ENCODE measurements at places on chromosomes 13 and 19.

DNA sequence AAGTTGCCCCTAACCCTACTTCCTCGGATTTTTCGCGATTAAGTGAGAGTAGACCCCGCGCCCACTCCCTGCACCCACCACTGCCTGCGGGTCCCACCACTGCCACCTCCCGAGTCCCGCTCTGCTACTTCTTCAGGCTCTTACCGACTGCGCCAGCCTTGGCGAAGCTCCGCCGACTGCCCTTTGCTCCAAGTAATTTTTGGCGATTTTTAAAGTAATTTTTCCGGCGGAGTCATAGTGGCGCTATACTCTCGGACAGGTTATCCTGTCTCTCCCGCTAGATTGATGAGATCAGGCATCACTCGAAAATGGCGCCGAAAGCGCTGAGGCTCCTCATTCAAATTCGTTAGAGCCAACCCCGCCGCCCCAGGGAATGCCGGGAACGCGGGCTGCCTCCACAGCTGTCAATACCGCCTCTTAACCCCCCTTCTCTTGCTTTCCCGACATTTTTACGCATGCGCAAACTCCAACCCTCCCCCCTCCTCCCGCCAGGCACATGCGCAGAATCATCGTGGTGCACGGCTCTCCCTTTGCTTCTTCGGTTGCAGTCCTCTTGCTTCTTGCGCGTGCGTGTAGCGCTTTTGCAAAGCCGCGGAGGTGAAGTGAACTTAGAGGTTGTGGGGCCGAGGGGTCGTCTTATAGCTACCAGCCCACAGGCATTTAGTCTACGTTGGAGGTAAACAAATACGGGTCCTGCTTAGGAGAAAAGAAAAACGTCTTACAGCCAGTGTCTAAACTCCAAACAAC, 66.6 kb downstream of the KCNRG start:
- DNase-seq = peak; percentile 99

GRCh38 chr13:35496006-35496405, 19.5 kb upstream of the MAB21L1 start:
- no peak for DNase-seq

- peak; percentile 80 for DNase-seq
Measured at GRCh38 chr13:110250258-110250891, 56.6 kb downstream of the COL4A1 start.

DNA sequence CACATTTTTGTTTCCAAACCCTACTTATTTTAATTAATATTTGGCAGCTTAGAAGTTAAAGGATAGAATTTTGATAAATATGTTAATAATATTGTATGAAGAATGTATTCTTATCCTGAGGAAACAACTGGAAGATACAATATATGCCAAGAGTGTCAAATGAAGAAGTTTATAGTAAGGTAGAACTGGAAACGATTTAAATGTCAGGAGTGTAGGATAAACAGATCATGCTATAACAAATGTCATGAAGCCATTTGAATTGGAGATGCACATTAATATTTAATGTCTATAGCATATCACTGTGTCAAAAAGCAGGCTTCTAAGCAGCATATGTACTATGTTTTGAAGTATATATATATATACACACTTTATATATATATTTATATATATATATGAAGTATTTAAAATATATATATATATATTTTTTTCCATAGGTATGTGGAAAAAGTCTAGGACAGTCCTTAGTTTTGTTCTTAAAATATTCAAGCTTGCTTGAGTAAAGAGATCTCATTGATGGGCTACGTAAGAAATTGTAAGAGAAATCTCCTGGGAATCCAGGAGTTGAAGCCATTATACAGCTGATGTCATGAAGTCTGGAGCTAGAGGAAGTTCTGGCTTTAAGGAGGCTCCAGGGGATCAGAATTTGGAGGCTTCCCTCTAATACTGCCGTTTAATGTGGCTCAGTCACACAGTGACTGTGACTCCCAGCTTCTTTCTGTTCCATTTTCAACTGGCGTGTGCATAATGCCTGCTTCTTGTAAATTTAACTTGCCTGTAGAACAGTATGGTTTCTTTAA, 79.9 kb upstream of the MYCBP2 start:
- no peak for DNase-seq

DNA sequence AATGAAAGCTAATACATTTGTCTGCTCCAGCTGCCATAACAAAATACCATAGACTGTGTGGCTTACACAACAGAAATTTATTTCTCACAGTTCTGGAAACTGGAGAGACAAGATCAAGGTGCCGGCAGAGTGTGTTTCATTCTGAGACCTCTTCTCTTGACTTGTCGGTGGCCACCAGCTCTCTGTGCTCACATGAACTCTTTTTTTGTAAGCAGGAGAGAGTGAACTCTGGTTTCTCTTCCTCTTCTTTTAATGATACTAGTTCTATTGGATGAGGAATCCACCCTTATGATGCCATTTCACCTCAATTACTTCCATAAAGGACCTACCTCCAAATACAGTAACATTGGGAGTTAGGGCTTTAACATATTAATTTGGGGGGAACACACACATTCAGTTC, 11.7 kb downstream of the KCTD12 start:
- DNase-seq = no peak

GRCh38 chr19:5485286-5485636, 30.0 kb downstream of the ZNRF4 start:
- no peak for DNase-seq

GRCh38 chr19:55535173-55535964, 1.6 kb downstream of the SBK2 start:
- no peak for DNase-seq

- no peak for DNase-seq
Measured at GRCh38 chr19:29809795-29810503, 1.8 kb upstream of the CCNE1 start.

GRCh38 chr13:24123761-24124160, 36.8 kb upstream of the SPATA13 start:
- DNase-seq = no peak

GRCh38 chr13:63345835-63346234, 1930.2 kb upstream of the PCDH20 start:
- DNase-seq = no peak

DNA sequence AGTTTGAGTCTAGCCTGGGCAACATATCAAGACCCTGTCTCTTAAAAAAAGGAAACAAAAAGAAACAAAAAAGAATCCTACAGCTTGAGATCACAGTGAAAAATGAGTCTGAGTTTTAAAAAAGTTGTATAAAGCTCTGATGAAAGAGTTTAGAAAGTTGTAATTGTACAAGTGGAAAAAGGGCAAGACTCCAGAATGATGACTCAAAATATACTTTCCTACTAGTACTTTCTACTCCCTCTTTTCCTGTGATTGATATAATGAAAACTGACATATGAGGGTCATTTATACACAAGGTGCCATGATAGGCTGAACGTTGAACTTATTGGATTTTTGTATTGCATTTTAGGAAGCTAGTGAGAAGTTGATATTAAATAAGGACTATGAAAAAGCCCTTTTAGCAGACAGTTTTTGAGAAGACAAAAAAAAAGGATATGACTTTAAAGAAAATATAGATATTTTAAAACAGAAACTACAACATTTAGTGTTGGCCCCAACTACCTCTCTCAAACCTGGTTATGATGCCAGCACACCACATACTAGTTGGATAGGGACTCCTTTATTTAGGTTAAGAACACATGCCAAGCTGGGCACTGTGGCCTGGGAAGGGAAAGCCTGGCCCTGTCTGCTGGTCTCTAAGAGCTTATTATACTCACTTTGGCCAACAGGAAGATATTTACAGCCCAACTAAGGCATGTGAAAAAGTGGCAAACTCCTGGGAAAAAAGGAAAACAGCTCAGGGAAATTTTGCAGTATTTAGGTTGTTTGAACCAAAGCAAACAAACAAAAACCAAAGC, 116.6 kb downstream of the KL start:
- DNase-seq = peak; percentile 51

- DNase-seq = no peak
Measured at GRCh38 chr13:28041501-28041900, 53.0 kb upstream of the URAD start.

GRCh38 chr19:34393031-34393430, 11.2 kb upstream of the PDCD2L start:
- DNase-seq = no peak

DNA sequence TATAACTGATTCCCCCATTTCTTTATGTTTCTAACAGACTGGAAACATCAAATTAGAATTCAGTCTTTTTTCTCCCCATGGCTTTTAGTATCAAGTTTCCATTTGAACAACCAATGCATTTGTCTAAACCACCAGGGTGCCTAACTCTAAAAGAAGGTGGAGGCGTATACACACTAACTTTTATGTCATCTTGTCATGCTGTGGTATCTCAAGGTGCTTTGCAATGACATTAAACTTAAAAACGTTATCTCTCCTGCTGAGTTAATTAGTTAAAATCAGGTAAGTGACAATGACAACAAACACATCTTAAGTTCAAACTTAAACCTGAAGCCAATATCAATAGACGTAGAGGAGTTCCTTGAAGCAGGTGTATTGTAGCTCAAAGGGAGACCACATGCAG, 1001.7 kb downstream of the PCDH17 start:
- no peak for DNase-seq

- no peak for DNase-seq
Measured at GRCh38 chr13:98239162-98240076, 62.4 kb upstream of the RNF113B start.

DNA sequence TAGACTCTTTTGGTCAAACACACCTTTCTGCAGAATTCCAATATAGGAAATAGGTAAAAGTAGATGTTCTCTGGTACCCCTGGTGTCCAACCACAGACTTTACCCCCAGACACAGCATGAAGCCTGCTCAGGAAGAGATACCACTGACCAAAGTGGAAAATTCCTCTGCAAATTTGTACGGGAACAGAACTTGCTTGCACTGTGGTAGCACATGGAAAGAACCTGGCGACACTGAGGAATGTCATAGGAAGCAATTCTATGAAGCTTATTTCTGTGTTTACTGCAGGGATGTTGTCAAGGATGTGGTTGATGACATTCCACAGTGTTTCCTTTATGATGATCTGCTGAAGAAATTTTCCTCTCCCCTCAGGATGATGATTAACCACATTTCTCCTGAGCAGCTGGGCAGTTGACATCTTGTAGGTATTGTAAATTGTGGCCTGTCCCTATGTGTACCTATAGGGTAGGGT, 48.9 kb upstream of the TNFSF11 start:
- DNase-seq = peak; percentile 73

DNA sequence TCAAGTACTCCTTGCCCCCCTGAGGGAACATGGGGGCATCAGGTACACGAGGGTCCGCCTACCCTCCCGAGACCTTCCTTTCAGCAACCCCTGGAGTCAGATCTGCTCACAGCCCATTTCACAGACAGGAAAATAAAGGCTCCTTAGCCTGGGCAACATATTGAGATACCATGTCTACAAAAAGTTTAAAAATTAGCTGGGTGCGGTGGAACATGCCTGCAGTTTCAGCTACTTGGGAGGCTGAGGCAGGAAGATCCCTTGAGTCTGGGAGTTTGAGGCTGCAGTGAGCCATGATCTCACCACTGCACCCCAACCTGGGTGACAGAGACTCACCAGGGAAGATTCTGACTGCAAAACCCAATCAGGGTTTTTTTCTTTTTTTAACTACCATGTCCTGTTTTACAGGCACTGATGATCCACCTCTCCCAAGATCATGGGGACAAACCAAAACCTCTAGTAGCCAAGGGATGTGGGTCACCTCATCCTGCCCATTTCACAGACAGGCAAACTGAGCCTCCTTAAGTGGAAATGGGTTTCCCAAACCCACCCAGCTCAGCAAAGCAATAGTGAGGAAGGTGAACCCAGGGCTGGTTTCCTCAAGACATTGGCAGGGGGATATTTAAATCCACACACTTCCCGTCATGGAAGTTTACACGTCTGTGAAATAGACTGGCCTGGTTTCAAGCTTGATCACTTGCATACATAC, 6.4 kb upstream of the CDKN2D start:
- DNase-seq = no peak
